Activated effector memory CD4-positive, alpha-beta T cell treated with Interleukin-2 at 50 U/mL for 16 hours (primary cell): ENCODE measurements at places on chromosomes 4 and X.

- no peak for DNase-seq
Observed at GRCh38 chr4:107777890-107778289, 46.8 kb upstream of the SGMS2 start.

- DNase-seq, result no peak
Observed at GRCh38 chrX:47097018-47097417, 18.8 kb downstream of the RGN start.

GRCh38 chr4:183571350-183571941, 66.6 kb downstream of the ING2 start:
- no peak for DNase-seq

DNA sequence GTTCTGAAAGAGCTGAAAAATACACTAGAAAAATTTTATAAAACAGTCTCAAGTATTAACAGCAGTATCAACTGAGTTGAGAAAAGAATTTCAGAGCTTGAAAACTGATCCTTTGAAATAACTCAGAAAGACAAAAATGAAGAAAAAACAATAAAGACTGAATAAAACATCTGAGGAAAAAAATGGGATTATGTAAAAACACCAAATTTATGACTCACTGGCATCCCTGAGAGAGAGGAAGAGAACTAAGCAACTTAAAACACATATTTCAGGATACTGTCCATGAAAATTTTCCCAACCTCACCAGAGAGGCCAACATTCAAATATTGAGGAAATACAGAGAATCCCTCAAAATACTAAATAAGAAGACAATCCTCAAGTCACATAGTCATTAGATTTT, 22.9 kb downstream of the PABPC4L start:
- no peak for DNase-seq

DNA sequence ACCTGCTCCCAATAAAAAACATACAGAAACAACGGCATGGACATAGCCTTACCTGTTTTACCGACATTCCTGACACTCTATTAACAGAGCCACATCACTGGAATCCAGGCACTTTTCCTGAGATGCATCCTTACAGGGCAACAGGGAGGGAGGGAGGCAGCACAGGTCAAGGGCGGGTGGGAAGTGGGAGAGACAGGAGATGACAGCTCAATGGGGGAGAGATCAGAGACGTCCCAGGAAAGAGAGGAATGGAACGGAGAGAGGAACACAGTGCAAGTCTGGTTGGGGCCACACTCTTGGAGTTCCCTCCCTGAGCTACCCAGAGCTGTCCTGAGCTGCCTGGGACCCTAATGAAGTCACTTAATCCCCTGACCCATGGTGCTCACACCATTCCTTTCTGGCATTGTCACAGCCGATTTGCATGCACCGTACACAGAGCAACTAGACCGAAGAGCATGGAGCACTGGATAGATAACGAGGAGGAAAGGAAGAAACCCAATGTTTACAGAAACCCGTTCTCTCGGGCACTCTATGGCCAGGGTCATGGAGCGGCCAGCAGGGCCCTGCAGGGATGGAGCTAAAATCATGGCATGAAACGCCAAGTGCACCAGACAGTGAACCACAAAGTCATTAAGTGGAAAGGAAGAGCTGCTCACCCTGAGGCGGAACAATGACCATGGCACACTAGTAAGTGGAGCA, 93.1 kb downstream of the NSUN7 start:
- no peak for DNase-seq

DNA sequence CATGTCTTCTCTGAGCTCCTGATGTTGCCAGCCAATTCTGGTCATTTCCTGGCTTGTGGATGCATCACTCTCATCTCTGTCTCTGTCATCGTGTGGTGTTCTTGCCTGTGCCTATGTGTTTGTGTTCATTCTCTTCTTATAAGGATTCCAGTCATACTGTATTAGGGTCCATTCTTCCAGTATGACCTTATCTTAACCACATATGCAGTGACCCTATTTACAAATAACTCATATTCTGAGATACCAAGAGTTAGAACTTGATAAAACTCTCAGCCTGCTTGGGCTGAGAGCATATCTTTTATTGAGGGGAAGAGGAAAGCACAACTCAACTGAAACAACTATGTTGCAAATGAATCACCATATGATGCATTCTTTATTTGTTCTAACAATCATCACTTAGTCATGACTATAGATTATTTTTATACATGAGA, 189.0 kb upstream of the ANXA10 start:
- no peak for DNase-seq

DNA sequence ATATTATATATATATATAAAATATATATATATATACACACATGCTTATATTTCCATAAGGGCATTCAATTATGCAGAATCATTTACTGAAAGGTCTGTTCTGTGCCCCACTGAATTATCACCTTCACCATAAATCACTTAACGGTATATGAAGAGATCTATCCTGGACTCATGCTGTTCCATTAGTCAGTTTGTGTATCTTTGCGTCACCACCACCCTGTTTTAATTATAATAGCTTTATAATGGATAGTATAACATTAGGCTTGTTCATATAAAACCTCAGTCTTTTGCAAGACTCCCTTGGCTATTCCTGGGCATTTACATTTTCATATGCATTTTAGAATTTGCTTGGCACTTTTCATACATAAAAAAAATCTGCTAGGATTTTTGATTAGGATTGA, 19.1 kb downstream of the WDR17 start:
- no peak for DNase-seq
